ENCODE measurements at places on chromosomes 13 and 19.

- no peak for DNase-seq
Observed at GRCh38 chr13:77696006-77696878, 1.2 kb upstream of the SLAIN1 start.

DNA sequence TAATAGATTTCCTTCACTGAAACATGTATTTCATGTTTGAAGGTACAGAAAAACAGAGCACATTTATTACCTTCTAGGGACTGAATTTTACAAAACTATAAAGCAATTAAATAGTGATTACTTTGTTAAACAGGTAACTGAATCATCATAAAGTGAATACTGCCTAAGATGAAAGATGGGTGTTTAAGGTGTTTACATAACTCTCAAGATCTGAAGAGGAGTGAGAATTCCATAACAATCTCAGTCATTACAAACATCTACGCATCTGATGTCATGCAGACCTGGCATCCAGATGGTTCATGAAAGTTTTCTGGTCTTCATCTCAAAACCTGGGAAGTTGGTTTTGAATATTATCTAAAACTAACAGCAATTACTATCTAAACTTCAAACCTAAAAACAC, 80.4 kb downstream of the MIPEP start:
- DNase-seq, result no peak

GRCh38 chr19:38025909-38026307, 118.9 kb downstream of the SIPA1L3 start:
- no peak for DNase-seq

DNA sequence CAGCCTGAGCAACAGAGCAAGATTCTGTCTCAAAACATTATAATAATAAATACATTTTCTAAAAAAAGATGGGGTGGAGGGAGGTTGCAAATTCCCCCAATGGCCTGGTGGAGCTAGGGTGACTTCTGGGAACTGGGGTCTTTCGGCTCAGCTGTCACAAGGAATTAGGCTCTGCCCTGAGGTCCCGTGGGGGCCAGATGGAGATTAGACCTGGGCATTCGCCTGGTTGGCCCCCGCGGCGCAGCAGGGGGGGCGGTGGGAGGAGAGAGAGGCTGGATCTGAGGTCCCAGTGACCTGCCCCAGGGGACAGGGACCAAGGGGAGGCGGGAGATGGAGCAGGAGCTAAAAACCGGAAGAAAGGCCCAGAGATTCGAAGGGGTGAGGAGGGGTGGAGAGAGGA, 14.8 kb downstream of the FUT6 start:
- DNase-seq, result no peak

DNA sequence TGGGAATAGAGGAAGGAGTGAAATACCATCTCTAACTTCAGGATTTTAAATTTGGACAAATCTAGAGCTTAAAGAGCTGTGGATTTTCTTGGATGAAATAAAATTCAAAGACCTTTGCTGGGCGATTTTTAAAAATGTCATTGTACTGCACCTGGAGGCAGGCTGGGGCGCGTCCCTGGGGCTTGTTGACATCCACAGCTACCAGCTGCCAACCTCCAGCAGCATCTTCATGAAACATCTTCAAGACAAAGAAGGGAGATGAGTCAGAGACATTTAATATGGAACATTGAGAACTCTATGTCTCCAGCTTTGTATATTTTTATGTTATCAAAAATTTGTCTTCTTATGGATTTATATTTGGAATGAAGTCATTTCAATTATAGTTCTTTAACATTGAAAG, 132.5 kb downstream of the NALCN start:
- no peak for DNase-seq

DNA sequence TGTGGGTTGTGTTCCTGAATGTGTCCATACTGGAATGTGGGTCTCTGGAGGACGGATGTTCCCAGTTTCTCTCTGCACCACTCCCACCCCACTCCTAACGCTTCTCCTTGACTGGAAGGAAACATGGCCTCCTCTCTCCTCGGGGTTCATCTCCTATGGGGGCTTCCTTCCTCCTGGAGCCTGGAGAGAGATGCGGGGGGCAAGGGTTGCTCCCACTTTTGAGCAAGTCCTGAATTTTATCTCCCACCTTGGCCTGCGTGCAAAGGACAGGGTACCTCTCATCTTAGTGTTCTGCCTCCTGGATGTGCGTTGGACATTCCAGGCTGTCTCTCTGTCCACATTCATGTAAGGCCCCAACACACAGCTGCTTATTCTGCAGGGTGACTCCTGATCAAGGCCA, 52.5 kb upstream of the UQCRFS1 start:
- DNase-seq, result no peak

DNA sequence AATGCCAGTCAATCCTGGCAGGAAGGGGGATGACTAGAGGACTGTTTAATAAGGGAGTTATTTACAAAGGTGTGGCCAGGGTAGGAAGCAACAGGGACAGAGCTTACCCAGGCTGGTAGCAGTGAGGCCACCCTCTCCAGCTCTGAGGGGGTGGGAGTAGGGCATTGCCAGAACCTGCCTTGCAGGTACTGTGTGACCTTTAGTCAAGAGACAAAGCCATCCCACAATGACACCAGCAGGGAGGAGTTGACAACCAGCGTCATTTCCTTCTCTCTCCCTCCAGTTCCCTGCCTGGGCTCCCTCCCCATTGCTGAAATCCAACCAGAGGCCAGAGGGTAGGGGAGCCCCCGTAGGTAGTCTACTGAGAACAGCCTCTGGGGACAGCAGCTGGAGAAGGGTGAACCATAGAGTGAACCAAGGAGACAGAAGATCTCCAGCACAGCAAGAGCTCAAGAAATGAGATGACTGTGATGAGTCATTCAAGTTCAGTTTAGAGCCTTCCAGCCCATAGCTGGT, 33.3 kb upstream of the SPATA13 start:
- peak; percentile 6 for DNase-seq

GRCh38 chr19:50703915-50704796, 15.4 kb downstream of the SHANK1 start:
- no peak for DNase-seq

DNA sequence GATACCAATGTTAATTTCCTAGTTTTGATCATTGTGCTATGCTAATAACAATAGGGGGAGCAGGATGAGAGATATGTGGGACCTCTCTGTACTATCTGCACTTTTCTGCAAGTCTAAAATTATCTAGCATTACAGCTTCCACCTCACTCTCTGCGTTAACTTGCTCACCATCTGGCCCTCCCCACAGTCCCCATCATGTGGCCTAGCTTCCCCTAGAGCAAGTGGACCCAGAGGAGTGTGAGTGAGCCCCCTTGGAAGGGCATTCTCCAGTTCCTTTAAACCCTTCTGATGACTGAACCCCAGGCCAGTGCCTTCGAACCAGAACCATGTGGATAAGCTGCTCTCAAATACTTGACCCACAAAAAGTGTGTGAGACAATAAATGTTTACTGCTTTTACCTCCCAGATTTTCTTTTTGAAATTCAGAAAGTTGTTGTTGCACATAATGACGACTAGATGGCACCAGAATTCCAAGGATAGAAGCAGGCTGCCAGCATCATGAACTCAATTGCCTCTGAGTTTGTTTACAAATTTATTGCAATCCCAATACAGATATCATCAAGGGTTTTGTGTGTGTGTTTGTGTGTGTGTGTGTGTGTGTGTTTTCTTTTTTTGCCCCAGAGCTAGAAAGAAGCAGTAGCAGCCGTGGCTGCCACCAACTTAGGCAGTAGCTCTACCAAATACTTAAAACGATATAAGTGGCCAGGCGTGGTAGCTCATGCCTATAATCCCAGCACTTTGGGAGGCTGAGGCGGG, 49.0 kb upstream of the ZNF780A start:
- DNase-seq, result peak; percentile 59

DNA sequence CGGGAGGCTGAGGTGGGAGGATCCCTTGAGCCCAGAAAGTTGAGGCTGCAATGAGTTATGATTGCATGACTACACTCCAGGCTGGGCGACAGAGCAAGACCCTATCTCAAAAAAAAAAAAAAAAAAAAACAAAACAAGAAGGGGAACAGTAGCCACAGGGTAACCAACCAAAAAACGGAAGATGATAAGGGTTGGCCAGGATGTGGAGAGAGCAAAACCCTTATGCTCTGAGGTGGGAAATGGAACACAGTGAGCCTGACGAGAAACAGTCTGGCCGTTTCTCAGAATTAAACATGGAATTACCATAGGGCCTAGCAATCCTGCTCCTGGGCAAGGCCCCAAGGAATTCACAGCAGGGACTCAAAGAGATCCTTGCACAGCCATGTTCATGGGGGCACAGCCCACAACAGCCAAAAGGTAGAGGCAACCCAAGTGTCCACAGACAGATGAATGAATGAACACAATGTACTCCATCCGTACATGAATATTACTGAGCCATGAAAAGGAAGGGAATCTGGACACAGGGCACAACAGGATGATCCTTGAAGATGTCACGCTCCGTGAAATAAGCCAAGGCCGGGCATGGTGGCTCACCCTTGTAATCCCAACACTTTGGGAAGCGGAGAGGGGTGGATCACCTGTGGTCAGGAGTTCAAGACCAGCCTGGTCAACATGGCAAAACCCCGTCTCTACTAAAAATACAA, 11.3 kb downstream of the NMRK2 start:
- no peak for DNase-seq

DNA sequence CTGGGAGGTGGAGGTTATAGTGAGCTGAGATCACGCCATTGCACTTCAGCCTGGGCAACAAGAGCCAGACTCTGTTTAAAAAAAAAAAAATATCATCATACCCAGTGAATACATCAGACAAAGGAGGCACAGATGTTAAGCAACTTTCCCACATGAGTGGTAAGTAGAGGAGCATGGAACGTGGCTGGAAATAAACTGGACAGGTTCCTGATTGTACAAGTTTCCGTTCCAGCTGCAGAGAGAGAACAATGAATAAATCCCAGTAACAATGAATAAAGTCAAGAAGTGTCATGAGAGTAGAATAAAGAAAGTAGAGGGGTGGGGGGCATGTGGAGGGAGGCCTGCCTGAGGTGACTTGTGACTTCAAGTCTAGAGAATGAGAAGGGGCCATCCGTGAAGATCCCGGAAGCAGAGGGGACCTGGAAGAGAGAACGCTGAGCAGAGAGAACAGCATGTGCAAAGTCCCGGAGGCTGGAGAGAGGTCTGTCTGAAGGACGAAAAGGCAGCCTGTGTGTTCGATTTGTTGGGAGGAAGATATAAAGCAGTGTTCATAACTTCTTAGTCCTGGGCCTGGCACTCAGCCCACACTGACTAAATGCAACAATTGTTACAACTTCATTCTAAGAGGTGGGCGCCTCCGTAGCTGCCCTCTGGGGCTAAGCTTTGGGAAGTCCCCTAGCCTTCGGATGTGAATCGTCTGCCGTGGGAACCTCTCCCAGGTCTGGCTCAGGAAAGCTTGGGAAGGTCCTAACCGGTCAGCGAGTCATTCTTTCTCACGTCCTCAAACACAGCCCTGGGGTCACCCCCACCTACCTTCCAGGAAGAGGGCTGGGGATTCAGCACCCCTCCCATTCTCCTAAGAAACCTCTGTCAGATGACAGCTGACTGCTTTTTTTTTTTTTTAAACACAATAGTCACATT, 15.3 kb upstream of the ARHGEF18 start:
- no peak for DNase-seq

DNA sequence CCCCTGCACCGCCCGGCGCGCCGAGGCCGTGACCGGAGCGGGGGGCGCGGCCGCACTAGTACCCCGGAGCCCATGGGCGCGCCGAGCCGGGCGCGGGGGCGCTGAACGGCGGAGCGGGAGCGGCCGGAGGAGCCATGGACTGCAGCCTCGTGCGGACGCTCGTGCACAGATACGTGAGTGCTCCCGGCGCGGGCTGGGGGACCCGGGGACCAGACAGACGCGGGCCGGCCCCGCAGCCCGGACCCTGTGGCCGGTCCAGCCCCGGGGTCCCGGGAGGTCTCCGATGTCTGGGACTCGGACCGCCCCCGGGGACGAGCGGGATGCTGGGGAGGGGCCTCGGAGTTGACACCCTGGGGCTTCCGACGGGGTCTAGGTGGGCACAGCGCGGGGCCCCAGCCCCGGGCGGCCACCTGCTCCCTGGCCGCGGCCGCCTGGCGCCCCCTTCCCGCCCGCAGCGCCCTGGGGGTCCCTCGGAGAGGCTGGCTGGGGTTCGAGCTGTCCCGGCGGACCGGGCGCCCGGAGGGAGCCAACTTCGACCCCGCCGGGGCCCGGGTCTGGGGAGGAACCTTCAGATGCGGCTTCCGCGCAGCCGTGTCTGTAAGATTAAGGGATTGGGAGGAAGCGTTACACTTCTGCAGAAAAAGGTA, 568 bp downstream of the ATP11A start:
- DNase-seq, result peak; percentile 8
